Right ventricle myocardium inferior (tissue), 1 donor: ENCODE measurements at places on chromosomes 6 and 20.

DNA sequence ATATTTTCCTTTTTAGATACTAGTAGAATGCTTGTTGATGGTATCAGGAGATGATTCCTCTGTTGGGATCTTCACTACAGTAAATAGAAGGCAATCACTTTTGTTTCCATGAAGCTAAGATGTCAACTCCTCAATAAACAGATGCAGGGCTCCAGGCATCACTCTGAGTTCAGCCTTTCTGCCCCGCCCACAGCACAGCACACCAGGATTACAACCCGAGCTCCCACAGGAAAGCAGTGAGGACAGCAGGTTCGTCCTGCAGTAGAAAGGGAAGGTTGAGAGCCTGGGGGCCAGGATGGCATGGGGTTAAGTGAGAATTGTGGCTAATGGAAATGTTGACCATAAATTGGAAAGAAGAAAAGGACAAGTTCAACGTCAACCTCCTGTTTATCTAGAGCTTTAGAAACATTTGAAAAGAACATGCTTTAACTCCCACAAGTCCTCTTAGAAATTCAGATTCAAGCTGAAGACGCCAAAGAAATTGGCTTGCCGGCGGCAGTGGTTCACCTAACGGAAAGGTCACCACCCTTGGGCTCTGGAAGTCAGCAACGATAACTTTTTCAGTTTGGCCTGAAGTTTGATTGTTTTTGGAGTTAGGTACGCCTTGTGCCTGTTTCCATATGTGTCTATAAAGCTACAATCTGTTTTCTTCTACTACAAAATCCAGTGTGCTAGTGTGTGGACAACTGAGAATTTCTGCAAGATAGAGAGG, 144.4 kb upstream of the PDE10A start:
- no peak for DNase-seq

- no peak for DNase-seq
These were observed 171.7 kb downstream of the WDR27 start for GRCh38 chr6:169529931-169530751.

- no peak for DNase-seq
These were observed 6.6 kb downstream of the TDP2 start for GRCh38 chr6:24660105-24660504.

DNA sequence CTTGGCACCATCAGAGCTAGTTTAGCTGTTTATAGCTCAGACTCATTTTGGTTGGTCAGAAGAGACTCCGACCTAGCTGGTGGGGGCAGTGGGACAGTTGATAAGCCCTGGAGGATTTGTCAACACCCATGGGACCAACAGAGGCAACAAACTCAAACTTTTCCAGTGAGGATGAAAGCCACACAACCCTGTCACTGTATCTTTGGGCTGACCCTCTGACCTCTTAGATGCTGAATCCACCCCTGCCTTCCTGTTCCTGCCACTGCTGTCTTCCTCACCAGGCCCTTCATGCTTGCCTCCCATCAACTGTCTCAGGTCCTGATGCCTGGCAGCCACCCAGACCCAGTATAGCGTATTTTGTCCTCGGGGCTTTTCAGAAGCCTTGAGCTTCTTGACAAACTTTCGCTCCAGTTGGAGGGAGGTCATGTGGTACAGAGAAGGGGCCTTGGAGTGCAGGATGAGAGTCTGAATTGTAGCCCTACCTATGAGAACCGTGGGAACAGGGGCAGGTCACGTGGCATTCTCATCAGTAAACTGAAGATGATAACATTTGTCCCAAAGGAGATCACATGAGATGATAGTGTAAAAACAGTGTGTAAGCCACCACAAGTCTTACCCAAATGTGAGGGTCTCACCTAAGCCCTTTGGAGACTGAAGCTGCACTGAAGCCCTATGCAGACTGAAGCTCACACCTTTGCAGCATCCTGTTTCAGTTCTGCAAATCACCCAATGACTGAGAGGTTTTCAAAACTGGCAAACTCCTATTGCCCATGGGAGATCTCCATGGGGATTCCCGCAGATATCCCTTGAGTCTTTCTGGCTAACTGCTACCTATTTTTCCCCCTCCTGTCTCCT, 72.0 kb upstream of the F13A1 start:
- no peak for DNase-seq

DNA sequence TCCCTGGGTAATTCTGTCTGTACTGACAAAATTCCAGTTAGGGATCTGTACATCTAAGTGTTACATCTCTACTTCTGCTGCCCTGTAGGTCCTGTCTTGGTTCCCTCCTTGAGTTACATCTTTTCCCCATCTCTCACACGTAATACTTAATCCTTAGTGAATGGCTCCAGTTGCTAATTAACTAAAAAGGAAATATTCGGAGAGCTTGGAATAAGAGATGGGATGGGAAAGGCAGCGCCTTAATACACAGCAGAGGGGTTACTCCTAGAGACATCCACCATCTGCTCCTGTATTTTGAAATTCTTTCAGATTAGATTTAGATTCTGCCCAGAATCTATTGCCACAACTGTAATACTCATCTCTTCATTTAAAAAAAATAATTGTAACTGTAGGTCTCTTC, 384.0 kb downstream of the SAMD5 start:
- DNase-seq = no peak
